Kasumi-1 (cell line): ENCODE measurements at places on chromosomes 7 and 10.

DNA sequence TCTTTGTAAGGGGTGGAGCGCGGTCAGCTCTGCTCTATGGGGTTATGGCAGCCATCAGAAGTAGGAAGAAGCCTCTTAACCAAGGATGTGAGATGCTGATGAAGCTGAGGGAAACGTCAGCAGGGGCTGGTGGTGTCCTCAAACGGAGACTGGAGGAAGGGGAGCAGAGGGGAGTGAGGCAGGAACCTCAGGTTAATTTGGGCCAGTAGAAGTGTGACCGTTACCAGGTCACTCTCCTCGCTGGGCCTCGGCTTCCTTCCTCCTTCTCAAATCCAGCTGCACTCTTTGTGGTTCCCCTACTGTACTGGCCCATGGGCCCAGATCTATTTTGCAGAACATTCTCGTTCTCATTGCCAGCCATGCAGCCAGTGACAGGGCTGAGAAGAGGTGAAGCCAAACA lies 169.5 kb downstream of the TMEM178B start:
- no peak for DNase-seq

DNA sequence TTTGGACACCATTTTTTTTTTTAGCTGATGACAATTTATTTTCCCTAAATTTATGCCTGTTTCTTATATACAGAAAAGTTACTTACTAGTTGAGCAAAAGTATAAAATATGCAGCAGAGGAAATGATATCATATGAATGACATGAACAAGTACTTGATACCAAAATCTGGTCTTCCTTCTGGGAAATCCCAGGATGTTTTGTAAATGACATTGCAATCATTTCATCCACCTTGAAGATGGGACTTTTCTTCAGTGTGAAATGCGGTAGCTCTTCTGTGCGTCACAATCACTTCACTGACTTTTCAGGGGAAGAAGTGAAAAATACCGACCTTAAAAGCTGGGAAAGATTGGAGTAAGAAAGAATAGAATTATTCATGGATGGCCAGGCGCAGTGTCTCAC lies 23.8 kb downstream of the C1QL3 start:
- DNase-seq: no peak

DNA sequence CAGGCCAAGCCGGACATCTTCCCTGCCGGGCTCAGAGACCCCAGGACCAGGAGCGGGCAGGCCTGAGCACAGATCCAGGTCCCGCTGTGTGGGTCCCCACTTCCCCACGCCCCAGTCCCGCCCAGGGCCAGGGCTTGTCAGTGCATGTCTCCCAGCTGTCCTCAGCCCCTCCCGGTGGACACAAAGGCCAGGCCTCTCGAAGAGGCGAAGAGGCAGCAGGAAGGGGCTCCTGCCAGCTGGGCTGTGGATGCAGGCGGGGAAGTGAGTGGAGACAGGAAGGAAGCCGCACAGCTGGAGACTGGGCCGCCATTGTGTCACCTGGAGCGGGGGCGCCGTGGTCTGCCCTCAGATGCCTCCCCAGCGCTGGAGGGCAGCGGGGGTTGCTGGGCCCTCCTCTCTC lies 4.8 kb downstream of the GRIFIN start:
- DNase-seq: no peak

DNA sequence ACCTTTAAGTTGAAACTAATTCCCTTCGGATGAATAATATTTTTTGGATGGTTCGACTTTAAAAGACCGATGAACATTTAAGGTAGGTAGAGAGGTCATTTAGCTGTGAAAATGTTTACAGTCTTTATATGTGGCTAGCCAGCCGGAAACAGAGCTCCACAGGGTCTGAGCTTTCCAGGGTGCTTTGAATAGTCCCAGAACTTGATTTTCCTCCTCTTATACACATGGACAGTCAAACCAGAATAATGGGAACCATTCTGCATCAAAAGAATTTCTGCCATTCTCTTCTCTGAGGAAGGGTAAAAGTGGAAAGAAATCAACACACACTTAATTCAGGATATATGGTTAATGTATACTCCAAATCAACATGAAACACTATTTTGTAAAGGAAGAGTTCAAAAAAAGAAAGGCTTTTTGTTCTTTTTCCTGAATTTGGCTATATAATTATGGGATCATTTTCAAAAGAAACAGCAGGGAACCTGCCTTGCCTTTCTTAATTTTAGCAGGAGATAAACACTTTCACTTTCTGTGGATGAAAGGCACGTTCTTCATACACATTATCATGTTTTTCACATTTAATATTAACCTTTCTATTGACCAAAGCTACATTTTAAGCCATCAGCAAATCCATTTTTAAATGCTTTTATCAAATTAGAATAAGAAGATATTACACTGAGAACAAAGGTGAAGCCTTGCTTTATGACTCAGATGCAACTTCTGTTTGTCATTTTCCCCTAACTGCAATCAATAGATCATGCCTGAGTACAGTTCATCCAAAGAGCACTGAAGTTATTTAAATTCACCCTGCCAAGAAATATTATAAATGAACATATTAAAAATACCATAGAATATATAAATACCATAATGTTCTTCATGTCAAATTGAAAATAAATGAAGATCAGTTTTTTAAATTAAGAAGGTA lies 307.3 kb downstream of the THSD7A start:
- no peak for DNase-seq

DNA sequence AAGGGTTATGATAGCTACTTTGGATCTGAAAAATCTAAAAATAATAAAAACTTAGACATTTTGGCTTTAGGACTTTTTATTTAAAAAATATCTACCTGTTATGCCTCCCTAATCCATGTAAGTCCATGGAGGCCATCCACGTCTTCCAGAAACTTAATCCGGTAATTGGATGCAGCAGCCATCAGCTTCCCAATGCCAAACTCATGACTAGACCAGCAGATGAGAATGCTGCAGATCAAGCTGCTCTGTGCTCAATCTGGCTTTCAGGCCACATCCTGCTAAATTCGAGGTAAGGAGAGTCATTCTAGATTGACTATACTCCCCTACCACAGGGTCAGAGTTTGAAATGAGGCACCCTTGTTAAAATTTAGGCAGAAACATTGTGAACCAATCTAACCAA lies 168.5 kb upstream of the TCERG1L start:
- no peak for DNase-seq
